Activated effector memory CD4-positive, alpha-beta T cell treated with Interleukin-2 at 50 U/mL for 16 hours (primary cell): ENCODE measurements at places on chromosomes 13 and 19.

DNA sequence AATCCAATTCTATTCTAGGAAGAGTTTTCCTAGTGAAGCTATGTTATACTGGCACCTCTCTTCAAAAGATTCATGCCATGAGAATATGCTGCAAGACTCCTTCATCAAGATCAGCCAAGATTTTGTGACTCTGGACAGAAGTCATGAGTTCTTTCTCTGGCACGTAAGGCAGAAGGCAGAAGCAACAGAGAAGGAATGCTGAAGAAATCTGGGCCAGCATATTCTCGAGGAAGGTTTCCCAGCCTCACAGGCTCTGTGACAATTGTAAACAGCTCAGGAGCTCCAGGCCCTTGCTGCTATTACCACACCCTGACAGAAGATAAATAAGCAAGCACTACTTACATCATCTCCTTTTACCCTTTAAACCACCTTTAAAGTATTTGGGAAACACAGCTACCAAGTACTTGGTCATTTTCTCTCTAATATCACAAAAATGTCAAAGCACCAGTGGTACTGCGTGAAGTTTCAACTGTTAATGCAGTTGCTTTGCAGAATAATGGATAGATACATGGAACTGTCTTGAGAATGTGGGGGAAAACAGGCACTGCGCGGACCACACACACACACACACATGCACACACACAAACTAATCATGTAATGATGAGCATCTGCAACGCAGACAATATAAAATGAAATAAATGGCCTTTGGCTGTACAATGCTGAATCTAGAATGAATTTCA is 55.4 kb downstream of the INTS6 start:
- DNase-seq, result no peak

DNA sequence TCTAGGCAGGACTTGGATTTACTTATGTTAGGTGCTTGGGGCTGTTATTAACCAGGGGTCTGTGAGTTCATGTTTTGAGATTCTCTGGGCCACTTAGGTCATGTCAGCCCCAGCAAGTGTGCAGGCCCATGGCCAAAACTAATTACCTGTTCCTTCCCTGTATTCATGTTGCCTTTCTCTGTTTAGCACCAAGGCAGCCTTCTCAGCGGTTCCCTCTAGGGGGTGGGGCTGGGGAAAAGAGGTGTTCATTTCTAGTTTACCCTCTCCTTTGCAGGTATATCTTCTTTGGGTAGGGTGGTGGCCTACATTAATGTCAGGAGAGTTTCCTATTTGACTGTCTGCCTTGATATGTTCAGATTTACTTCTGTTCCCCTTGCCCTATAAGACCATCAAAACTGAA is 61.7 kb downstream of the PDS5B start:
- no peak for DNase-seq

DNA sequence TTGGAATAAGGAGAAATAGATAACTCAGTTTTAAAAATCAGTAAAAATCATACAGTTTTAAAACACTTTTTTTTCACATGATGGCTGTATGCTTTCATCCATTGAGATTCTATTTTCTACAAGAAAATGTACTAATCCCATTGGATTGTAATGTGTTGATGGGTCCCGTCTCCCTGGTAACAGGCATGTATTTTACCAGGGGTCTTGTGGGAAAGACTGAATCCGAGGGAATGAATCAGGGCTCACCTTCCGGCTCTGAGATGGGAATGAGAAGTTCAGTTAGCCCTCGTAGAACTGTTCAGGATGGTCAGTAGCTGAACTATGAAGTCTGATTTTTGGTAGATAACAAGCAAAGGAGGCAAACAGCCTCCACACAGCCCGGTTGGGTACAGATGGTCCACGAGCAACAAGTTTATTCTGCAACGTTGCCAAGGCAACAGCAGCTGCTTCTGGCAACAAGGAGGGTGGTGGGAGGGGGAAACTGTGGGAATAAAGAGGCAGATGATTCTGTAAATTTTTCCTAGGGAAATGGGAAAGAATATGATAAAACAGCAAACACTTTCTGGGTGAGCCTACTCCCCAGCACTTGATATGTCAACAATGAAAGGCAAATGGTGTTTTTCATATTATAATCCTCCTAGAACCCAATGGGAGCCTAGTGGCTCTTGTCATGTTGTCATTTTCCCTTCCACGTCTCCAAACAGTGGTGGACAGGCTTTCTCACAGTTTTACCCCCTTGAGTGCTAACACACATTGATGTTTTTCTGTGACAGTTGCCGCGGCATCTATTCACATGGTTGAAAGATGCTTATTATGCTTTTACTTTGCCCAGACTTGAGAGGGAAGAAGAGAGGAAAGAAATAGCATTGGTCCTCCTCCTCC is 12.4 kb upstream of the SIAH3 start:
- no peak for DNase-seq

GRCh38 chr19:7191946-7192691 is 102.1 kb downstream of the INSR start:
- DNase-seq, result peak; percentile 18

DNA sequence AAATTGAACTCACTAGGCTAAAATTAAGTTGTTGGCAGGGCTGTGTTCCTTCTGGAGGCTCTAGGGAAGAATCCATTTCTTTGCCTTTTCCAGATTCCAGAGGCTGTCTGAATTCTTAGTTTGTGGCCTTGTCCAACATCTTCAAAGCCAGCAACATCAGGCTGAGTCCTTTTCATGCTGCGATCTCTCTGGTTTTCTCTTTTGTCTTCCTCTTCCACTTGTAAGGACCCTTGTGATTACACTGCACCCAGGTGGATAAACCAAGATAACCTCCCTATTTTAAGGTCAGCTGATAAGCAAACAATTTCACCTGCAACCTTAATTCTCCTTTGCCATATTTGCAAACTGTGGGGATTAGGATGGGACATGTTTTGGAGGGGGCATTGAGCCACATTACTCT is 11.5 kb downstream of the UTP14C start:
- no peak for DNase-seq

DNA sequence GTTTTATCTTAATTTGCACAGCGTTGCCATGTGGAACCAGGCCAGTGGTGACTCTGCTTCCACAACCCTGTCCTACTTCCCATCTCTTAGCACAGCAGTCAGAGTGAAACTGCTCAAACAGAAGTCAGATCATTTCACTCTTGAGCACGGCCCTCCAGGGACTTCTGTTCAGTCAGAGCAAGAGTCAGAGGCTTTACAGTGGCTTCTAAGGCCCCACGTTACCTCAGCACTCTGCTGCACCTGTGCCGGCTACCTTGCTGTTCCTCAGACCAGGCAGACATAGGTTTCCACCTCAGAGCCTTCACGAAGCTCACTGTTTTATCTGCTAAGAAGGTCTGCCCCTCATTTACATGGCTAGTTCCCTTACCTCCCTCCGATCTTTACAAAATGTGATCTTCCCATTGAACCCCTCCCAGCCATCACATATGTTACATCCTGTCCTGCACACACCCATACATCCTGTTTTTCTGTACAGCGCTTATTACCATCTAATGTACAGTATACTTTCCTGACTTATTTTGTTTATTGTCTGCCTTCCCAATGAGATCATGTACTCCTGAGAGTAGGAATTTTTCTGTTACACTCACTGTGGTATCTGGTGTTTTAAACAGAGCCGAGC is 41.6 kb downstream of the TM9SF2 start:
- peak; percentile 35 for DNase-seq

GRCh38 chr19:9219489-9219888 is at the start of gene OR7D4:
Gene OR7D4 (minus strand): TSS chr19:9219589. CDS start chr19:9214837, 4,752 bp downstream.
- no peak for DNase-seq

DNA sequence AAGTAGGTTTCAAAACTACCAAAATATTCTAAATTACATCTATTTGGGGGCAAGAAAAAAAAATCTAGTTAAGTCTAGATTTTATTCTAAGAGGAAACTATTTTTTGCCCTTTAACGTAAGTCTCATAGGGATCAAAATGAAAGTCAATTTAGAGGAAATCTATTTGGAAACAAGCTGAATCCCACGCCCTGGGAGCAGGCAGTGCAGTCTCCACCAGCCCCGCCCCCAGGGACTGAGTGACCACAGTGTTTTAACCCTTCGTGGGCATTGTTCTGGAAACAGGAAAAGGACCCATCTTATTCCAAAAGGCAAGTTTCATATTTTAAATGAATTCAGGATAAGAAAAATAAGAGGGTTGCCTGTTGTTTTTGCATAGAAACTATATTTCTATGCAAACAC is 209.7 kb downstream of the SPRY2 start:
- DNase-seq, result no peak

DNA sequence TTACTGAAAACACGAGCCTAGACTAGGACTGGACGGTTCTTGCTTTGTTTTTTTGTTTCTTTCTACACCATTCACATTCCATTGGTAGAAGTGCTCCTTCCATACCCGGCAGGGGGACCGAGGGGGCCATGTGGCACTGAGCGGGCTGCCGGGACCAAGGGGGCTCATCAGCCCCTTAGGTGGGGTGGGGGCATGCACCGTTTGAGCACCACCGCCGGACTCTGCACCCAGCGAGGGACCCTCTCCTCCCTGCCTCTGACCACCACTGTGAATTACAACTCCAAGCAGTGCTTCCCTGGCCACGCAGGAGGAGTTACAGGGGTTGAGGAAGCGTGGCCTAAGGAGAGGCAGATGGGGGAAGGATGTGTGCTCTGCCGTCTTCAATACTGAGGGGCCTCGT is 15.0 kb upstream of the CFAP97D2 start:
- no peak for DNase-seq

DNA sequence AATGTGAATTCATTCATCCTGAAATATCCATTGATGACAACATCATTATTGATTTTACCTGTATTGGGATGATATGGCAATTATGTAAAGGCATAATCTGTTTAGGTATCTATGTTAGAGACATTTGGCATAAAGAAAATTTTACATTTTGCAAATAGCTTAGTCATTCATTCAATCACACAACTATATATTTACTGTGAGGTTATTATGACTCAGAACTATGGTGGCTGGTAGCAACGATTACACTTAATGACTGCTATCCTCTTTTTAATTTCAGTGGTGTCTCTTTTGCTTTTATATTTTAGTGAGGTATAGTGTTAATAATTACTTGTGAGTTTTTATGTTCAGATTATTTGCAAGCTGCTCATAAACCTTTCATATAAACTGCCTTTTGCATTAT is 955.9 kb downstream of the SLITRK6 start:
- DNase-seq, result no peak

DNA sequence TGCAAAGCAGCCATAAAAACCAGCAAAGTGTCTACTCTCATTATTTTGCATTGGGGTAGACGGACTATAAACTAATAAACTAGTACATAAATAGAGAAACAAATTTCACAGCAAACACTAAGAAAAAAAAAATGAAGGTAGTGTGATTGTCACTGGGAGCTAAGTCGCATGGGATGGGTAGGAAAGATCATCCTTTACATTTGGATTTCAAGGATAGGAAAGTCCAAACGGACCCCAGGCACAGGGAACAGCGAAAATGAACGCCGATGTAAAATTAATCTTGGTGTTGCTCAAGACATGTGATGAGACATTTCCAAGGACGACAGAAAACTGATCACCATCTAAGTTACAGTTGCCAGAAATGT is 690 bp upstream of the SGTA start:
- DNase-seq, result no peak
